CD4-positive, alpha-beta T cell treated with Interleukin-10 for 1 hour (primary cell): ENCODE measurements at places on chromosomes 12 and 14.

GRCh38 chr12:74781991-74782485, 244.4 kb downstream of the ATXN7L3B start:
- no peak for DNase-seq

- peak; percentile 39 for DNase-seq
Observed at GRCh38 chr14:85934886-85935254, 404.9 kb downstream of the FLRT2 start.

DNA sequence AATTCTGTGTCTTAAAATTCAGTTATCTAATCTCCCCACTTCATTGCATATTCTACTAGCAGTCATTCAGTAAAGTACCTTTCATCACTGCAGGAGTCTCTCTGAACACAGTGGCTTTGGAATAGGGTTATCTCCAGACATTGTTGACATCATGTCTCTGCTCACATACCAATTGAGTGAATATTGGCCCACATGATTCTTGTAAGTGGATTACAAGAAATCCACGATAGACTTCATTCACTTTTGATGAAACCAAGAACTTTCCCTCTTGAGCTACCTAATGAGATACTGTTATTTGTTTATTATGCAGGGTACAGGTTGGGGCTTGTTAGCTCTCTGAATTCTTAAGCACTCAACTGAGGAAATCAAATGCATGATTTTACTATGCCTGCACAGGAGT, 284.9 kb downstream of the RAD51B start:
- no peak for DNase-seq

DNA sequence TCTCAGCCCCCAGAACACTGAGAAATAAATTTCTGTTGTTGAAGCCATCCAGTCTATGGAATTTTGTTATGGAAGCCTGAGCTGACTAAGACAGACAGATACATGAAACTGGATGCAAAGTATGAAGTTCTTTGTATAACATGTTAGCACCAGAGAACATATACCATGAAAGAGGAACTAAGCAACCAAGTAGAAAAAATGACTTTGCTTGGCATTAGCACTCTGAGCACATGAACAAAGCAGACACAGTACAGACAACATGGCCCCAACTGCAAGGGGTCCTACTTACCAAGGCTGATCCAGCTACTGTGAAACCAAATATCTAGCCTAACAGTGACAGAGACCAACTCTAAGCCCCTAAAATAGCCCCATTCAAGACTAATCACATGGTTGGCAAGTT, 13.8 kb downstream of the EXOC5 start:
- no peak for DNase-seq

- no peak for DNase-seq
Observed at GRCh38 chr14:46377305-46377704, 274.3 kb downstream of the RPL10L start.

GRCh38 chr12:69154585-69155363, 84.6 kb upstream of the CPSF6 start:
- DNase-seq = peak; percentile 82

- peak; percentile 76 for DNase-seq
Observed at GRCh38 chr14:54627540-54628363, 60.8 kb downstream of the SAMD4A start.

DNA sequence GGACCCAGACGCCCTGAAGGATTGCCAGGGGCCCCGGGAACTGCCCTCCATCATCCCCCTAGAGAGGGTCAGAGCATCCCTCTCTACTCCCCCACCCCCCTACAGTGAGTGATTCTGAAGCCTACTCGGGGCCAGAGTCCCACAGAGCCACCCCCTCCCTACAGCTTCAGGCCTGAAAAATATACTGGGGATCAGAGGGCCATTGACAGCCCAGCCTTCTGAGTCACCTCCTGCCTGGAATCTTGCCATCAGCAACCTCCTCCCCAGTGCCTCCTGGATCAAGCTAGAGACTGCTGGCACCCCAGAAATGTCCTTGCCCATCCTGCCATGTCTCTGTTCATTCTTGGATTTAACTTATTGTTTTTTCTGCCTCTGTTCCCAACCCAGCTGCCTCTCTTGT, 21.7 kb upstream of the MIA2 start:
- DNase-seq = no peak

- peak; percentile 48 for DNase-seq
Observed at GRCh38 chr14:34098045-34098984, 147.4 kb upstream of the EGLN3 start.

DNA sequence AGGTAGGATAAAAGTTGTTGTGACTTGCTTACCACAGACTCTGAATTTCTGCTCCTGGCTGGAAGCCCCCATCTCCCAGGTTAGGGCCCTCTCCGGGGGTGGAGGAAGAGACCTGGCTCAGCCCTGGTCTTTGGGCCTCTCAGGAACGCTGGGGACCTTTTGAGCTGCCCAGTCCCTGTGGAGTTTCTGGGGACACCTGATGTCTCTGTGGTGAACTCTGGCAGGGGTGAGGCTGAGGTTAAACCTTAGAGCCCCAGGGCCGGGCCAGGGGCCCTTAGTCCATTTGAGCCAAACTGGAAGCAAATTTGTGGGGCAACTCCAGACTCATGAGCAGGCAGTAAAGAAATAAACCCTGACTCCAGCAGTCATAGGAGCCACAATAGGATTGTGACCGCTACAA, 112.1 kb downstream of the ADGRD1 start:
- DNase-seq = no peak

GRCh38 chr12:1635301-1636095, 6.5 kb downstream of the WNT5B start:
- no peak for DNase-seq

GRCh38 chr14:58275527-58276190, 22.7 kb upstream of the ARID4A start:
- no peak for DNase-seq

- DNase-seq = no peak
Observed at GRCh38 chr12:59408431-59408830, 187.4 kb upstream of the SLC16A7 start.

DNA sequence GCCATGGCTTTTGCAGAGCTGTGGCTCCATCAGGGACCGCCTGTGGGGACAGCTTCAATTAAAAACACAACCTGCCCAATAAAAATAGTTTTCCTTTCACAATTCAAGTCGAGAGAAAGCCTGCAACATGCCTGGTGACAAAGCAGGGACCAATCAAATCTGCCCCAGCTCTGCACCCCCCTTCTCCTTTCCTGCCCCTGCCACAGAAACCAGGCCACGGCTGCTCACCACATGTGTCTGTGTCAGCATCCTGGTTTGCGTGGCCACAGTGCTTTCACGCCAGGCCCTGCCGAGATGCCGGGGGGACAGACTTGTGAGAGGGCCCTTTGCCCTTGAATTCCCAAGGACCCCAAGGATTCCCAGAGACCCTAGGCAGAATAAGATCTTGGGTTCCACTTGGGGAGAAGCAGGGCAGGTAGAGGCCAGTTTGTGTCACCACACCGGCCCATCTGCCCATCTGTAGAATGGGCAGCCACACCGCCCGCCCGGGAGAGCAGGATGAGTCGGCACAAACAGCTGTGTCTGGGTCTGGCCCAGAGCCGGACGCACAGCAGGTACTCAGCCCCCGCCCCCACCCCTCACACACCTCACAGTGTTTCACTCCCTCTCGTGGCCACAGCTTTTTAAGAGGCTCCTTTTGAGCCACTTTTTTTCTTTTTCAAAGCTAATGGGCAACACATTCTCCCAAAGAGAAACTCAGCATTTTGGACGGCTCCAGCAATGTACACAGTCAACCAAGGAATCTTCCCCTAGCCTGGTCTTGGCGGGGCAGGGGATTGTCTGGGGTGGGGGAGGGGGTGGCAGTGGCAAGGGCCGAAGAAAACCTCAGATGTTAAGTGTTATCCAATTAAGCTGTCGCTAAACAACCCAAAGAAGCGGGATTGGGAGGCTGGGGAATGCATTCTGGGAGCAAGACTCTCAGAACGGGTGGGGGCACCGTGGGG, 41.5 kb downstream of the BCL11B start:
- DNase-seq = peak; percentile 90

DNA sequence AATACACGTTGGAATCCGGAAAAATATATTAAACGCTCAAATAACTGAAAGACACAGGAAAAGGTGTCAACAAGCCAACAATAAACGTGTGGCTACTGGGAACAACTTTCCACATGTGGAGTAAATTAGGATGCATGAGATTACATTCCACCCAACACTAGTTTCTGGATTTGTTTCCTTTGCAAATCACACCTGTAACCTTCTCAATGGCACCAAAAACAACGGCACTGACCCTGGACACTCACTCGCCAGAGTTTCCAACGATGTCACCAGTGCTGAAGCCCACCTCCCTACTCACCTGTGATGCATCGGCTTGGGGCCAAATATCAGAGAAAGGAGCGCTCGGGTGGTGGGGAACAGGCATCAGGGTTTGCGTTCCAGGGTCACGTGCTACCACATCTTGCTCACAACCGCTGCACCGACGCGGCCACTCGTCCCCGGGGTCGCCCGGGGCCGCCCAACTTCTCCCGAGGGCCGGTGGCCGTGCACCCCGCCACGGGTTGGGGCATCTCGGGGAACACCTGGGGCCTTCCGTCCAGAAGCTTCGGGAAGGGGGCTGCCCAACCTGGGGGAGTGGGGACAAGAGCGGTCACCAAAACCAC, 629 bp downstream of the PRDM4 start:
- peak; percentile 33 for DNase-seq

- DNase-seq = no peak
Observed at GRCh38 chr14:105926373-105927095, 400.2 kb downstream of the TMEM121 start.

DNA sequence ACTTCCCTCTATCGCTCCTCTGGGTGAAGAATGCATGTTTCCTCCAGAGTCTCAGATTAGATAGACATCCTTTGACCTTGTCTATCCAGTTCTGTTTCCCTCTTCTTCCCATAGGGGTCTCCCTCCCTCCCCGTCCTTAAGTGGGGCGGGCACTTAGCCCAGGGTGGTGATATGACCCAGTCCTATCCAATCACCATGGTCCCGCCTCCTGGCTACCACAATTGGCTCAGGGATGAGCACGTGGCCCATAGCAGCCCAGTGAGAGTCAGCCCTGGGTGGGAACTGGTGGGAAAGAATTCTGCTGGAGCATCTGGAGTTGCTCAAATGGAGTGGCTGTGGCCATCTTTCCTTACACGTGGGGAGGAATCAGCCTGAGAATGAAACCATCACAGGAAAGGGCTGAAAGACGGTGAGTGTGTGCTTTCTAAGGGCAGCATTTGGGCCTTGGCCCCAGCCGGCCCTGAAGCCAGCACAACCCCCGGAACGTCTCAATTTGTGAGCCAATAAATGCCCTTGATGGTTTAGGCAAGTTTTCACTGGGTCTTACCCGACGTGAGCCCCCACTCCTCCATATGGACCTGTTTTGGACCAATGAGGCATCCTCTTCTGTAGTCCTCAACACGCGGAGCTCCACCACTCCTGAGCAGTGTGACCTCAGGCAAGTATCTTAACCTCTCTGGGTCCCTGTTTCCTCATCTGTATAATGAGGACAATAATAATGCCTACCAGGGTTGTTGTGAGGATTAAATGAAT, 14.4 kb upstream of the MLXIP start:
- no peak for DNase-seq

GRCh38 chr12:50088577-50089335, 3.6 kb downstream of the SMARCD1 start:
- DNase-seq = peak; percentile 75

DNA sequence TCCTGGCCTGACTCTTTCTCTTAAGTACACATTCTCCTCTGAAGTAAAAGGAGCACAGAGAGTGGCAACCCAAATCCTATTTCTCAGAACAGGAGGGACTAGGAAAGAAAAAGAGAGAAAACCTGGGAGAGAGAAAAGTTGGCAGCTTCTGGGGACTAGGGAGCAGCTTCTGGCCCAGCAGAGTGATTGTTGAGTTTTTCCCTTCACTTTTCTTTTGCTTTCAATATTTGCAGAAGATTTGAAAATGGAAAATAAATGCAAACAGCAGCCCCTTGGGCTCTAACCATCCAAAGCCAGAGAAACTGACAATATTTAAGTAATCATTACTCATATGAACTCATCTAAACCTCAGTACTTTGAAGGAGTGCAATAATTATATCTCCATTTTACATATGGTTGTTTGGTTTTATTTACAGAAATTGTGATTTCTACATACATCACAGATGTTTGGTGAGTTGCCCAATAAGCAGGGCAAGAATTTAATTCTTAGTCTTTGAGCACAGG, 28.8 kb upstream of the IGF1 start:
- DNase-seq = no peak

DNA sequence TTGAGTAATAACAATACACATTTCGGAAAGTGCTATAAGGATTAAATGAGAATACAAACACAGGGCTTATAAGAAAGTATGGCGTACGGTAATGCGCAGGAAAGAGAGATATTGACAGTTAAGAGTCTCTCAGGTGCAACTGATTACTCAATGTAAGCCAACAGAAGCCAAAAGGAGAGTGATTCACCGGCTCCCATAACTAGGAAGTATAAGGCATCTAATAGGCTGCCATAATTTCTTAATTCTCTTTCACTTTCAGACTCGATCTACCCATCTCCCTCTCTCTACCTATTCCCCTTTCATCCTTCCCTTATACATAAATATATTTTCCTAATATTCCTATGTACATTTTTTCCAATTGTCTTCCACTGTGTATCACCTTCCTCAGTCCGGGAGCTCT, 90.0 kb downstream of the MDGA2 start:
- DNase-seq = no peak

- peak; percentile 51 for DNase-seq
Observed at GRCh38 chr14:101791919-101792572, 30.5 kb downstream of the PPP2R5C start.

- no peak for DNase-seq
Observed at GRCh38 chr12:83183132-83183531, 496.4 kb downstream of the TMTC2 start.

- no peak for DNase-seq
Observed at GRCh38 chr12:48037267-48037915, 33.1 kb upstream of the COL2A1 start.

DNA sequence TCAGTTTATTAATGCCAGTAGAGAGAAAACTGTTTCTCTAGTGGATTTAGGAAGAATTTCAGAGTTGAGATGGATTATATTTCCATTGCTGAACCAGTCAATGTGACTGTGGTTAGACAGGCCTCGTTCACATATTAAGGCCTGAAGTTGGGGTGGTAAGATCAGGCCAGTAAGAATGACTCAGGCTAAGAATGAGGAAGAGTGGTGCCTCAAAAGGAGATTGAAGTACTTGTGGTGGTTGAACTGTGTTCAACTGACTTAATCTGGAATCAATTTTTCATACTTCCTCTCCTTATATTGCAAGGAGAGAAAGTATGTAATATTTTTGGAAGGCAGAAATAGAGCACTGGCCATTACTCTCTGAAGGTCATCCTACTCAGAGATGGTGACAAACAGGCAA, 37.8 kb upstream of the ATF7IP start:
- peak; percentile 3 for DNase-seq

GRCh38 chr12:118274066-118274465, 98.6 kb downstream of the TAOK3 start:
- DNase-seq = no peak

DNA sequence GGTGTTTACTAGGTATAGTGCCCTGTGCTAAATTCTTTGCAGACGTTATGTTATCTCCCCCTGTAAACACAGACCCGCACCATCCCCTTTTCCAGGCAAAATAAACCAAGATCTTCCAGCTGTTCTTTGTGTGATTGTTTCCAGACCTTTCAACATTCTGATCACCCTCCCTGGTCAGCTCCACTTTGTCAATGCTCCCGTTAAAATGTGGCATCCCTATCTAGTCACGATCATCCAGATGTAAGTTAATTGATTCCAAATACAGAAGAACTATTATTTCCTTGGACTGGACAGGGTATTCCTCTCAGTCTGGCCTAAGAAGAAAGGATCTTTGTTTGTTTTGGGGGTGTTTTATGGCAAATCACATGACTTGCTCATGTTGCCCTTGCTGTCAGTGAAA, 127.6 kb upstream of the ARID2 start:
- no peak for DNase-seq
